ENCODE measurements at places on chromosomes 1 and 21. TPM values are rescaled to one million over a fixed set of nuclear protein-coding genes. Genes with fewer than 3 reads are reported as not detected.
A peak's percentile ranks its signal among the peaks of the same experiment; 100 is the strongest.

DNA sequence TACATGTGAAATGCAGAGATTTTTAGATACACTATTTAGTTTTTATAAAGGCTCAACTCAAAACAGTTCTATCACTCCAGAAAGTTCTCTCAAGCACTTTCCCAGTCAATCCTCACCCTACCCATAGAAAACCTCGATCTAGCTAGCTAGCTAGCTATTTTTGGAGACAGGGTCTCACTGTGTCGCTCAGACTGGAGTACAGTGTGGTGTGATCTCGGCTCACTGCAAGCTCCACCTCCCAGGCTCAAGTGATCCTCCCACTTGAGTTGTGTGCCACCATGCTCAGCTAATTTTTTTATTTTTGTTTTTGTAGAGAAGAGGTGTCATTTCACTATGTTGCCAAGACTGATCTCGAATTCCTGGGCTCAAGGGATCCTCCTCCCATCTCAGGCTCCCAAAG, 236.9 kb downstream of the RERE start:
- H3K27me3 ChIP-seq = no peaks in the 10 kb centered on the region
- H3K36me3 ChIP-seq = no peaks in the 10 kb centered on the region
- no peak for DNase-seq
- H3K4me1 ChIP-seq = no peaks in the 10 kb centered on the region
- H3K4me3 ChIP-seq = no peak overlapping the region

AMIGO1 gene
- total RNA-seq = 3.6 TPM

IL22RA1 gene
- total RNA-seq = 0.13 TPM

DNA sequence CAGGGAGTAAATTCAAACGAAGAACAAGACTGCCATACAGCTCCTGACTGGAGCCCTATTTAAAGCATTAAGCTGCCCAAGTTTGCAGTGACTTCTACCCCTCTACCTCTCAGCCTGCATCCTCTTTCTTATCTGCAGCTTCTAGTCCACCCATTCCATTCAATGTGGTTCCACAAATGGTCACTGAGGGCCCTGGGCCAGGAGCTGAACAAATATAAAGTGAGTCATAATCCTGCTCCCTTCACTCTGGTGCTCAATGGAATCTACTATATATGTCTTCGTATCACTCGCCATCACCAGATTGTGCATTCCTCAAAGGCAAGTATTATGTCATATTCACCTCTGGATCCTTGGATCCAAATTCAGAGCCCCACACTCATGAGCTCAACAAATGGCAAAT, 398.7 kb downstream of the BRINP2 start:
- H3K27me3 ChIP-seq = no peaks in the 10 kb centered on the region
- no peak overlapping the region for H3K4me3 ChIP-seq
- H3K36me3 ChIP-seq = no peaks in the 10 kb centered on the region
- H3K27ac ChIP-seq = no peak overlapping the region
- no peaks in the 10 kb centered on the region for H3K4me1 ChIP-seq
- no peak for DNase-seq

- no peak overlapping the region for H3K27ac ChIP-seq
- H3K4me1 ChIP-seq = no peaks in the 10 kb centered on the region
- no peak overlapping the region for H3K4me3 ChIP-seq
- H3K27me3 ChIP-seq = no peaks in the 10 kb centered on the region
- H3K36me3 ChIP-seq = no peaks in the 10 kb centered on the region
These were observed 15.9 kb downstream of the LRRC8B start for GRCh38 chr1:89540406-89540970.

CELA2B gene
- total RNA-seq = not detected

PROK1 gene
- total RNA-seq = not detected

TBX19 gene
- total RNA-seq = 0.48 TPM

DNA sequence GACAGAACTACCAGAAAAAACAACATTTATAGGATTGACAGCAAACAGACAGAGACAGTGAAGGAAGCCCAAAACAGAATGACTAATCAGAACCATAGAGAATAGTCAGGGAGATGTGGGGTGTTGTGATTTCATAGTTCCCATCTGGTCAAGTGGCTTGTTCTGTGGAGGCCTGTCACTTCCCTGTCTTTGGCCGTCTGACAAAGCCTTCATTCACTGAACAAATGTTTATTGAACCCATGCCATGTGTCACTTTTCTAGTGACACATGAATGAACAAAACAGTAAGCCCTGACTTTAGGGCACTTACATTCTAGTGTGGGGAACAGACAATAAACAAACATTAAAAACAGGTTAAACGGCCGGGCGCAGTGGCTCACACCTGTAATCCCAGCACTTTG, 3.2 kb upstream of the SRRM1 start:
- no peak overlapping the region for H3K27ac ChIP-seq
- H3K27me3 ChIP-seq = no peaks in the 10 kb centered on the region
- no peak for DNase-seq
- peaks cover 5% of the 10 kb centered on the region for H3K36me3 ChIP-seq

GRCh38 chr1:3266870-3267549, 187.5 kb upstream of the ARHGEF16 start:
- H3K27ac ChIP-seq = no peak overlapping the region
- H3K4me3 ChIP-seq = no peak overlapping the region
- no peaks in the 10 kb centered on the region for H3K4me1 ChIP-seq

DNA sequence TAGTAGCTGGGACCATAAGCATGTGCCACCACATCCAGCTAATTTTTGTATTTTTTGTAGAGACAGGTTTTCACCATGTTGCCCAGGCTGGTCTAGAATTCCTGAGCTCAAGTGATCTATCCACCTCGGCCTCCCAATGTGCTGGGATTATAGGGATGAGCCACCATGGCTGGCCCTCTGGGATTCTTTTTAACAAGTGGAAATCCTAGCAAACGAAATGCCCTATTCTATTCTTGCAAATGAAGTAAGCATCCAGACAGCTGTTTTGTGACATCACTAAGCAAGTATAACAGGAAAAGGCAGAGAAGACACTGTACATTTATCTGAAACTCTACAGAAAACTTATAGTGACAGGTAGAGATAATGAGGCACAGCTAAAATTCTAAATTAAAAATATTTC, 86.4 kb downstream of the DDAH1 start:
- no peak for DNase-seq
- H3K4me3 ChIP-seq = no peak overlapping the region
- 0 out of 2 replicates have a peak, but pooled peaks cover 4% of the 10 kb centered on the region for H3K4me1 ChIP-seq
- H3K27me3 ChIP-seq = no peaks in the 10 kb centered on the region
- peaks cover 7% of the 10 kb centered on the region for H3K36me3 ChIP-seq
- no peak overlapping the region for H3K27ac ChIP-seq

KIF2C gene
- total RNA-seq = 71.6 TPM

GRCh38 chr21:36429947-36430546, 44.9 kb downstream of the CHAF1B start:
- no peaks in the 10 kb centered on the region for H3K27me3 ChIP-seq
- peak; percentile 75 for DNase-seq
- H3K27ac ChIP-seq = no peak overlapping the region
- H3K36me3 ChIP-seq = no peaks in the 10 kb centered on the region
- H3K4me1 ChIP-seq = 0 out of 2 replicates have a peak, but pooled peaks cover 2% of the 10 kb centered on the region
- no peak overlapping the region for H3K4me3 ChIP-seq
